ENCODE measurements at places on chromosomes 2 and 18. TPM values are rescaled to one million over a fixed set of nuclear protein-coding genes. Genes with fewer than 3 reads are reported as not detected.

Gene C2orf78
- not detected for total RNA-seq

Gene WDR43
- 37.1 TPM for total RNA-seq

DNA sequence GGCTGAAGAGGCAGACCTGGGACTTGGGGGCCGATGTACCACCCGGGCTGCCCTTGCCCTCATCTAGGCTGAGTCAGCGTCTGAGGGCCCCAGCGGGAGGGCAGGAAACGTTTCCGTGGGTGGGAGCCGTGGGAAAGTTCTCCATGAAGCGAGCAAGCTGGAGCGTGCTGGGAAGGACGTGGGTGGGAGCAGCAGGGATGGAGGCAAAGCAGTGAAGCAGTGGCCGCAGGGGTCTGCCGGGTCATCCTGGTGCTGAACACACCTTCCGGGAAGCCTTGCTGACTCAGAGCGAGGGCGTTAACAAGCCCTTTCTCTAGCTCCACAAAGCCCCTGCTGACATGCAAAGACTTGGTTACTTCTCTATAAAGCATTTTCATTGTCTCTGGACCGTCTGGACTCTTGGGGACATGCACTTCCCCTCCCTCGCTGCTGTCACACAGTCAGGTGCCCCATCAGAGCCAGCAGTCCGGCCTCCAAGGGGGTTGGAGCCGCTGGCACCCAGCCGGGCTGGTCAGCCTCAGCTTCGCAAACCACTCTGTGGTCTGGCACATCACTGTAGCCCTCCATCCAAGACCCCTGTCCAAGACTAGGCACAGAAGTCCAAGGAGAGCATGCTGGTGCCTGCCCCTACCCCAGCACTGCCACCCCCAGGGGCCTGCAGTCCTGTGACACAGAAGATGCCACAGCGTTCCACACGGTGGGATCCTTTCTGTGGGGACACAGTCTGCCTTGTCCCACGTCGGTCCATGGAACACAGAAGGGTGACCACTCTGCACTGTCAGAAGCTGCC lies 115.1 kb upstream of the GPC1 start:
- peak; percentile 50 for DNase-seq

GRCh38 chr2:1045109-1045508 lies 94.5 kb downstream of the SNTG2 start:
- no peak for DNase-seq

DNA sequence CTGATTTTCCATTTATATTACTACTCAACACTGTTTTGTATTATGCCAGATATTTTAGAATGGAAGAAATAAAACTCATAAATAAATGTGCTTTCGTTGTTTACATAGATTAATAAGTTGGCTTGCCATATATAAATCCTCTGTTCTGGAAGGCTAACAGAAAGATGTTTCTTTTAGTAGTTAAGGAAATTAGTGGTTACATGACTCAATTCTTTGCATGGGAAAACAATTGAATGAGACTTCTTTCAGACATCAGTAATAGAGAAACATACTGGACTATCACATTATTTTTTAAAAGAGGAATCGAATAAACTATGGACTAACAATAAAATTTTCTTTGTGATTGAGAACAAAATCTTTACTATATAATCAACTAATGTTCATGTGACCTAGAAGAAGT lies 336.5 kb downstream of the KCNS3 start:
- DNase-seq, result no peak

All from PC-9 (cell line).